Astrocyte of the spinal cord (primary cell): ENCODE measurements at places on chromosomes 1 and 21.

DNA sequence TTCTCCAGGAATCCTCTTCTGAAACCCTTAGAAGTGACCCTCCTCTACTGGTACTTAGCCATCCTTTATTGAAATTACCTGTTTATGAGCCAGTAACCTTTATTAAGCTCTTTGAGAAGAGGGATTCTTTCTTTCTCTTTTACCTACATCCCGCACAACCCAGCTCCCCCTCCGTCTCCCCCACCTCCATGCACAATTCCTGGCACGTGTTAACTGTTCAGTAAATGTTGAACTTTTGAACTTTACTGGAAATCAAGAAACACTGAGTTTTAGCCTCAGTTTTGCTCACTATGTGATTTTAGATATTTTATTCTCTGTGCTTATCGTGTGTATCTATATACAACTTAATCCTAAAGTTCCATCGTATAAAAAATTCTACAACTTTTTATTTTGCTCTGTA is 1.8 kb downstream of the TMED5 start:
- DNase-seq, result peak; percentile 24

DNA sequence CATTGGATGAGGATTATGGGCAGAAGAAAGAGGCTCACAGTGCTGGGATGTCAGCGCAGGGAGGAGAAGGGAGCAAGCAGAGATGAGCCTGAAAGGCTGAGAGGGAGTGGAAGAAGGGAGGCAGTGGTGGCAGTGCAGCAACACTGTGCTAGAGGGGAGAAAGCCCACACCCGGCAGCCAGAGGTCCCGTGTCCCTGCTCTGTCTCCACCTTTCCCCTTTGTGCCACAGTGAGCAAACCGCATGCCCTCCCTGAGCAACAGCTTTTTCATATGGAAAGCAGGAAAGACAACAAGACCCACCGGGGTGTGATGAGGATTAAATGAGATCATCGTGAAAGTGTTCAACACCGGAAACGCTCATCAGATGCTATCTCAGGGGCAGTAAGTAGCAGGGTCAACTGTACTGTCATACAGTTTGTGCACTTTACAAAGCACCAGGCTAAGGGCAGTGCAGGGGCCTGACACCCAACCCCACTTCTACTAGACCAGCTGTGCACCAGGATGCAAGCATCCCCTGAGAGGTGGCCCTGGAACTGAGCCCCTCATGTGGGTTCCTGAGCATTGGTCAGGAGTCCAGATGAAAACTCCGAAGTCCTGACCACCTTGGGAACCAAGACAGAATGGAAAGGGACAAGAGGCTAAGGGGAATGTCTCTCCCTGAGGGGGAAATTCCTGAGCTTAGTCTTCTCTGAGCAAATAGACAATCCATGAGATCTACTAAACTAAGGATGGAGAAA is 9.1 kb downstream of the NHLH1 start:
- DNase-seq, result no peak

GRCh38 chr1:53686965-53687267 is 52.0 kb downstream of the GLIS1 start:
- no peak for DNase-seq

DNA sequence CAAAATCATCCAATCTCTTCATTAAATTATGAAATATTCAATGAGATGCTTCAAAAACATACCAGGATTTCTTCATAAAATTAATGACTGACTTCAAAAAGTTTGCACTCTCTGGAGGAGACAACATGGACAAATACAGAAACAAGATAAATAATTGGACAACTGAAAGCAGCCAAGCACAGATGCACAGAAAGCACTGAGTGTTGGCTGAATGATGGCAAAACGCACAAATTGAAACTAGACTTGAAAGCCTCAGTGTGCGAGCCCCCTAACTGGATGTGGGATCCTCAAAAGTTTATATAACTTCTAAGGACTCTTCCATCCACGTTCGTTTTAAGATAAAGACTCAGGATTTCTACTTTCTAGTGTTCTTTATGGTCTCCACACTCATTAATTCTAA is 27.9 kb downstream of the RGS18 start:
- DNase-seq, result no peak

GRCh38 chr1:62530516-62531154 is 66.7 kb upstream of the ANGPTL3 start:
- peak; percentile 45 for DNase-seq

DNA sequence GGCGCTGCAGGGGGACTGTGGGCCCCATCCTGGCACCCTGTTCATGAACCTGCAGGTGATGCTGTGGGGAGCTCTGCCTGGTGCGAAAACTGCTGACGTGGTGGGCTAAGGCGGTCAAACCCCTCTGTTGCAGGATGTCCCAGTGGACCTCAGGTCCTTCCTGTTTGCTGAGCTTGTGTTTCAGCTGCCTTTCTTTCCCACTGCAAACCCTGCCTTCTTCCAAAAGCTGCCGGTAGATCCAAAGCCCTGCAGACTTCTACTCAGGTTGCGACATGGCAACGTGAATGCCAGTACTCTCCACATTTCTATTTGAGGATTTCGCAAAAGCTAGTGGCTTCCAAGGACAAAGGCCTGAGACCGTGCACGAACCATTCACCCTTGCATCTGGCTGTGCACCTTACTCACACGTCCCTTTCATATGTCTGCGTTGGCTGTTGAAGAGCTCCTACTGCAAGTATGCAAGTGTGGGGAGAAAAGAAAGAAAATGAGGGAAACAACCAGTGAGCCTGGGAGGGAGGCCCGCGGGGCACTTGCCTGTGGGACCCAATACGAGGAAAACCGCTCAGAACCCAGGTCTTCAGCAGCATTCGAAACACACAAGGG is 6.2 kb upstream of the RRP1 start:
- no peak for DNase-seq

- DNase-seq, result no peak
These were observed 183.0 kb downstream of the ZBTB18 start for GRCh38 chr1:244234009-244234643.

DNA sequence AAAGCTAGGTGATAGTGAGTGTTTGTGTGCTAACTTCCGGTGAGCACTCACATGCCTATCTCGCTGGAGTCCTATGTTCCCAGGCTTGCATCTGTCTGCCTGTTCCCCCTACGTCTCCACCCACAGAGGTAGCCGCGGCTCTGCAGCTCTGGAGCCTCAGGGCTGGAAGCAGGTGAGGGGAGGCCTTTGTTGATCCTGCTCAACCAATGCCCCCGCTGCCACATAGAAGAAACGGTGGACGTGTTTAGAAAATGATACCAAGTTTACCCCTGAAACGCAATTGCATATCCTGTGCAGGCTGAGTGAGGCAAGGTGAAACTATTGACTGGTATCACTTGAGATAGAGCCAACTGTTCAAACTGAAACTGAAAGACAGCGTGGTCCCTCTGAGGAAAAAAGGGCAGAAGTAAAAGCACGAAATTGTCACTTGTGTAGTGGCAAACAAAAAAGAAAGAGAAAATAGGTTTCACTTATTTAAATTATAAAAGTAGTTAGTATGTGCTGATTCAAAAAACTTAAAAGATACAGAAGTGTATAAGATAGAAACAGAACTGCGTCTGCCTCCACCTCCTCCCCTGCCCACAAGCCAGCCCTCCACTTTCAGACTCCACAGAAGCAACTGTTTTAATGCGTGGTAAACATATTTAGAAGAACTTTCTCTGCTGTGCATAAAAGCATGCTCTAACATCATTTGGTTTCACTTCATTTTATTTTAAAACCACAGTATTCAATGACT is 38.6 kb upstream of the ETS2 start:
- DNase-seq, result no peak

- no peak for DNase-seq
These were observed 973.7 kb downstream of the LTN1 start for GRCh38 chr21:28018741-28019669.

DNA sequence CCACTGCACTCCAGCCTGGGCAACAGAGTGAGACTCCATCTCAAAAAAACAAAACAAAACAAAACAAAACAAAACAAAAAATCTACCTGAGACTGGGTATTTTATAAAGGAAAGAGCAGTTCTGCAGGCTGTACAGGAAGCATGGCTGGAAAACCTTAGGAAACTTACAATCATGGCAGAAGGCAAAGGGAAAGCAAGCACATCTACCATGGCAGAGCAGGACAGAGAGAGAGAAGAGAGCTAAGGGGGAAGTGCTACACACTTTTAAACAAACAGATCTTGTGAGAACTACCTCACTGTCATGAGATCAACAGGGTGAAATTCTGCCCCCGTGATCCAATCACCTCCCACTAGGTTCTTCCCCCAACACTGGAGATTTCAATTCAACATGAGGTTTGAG is 198.3 kb upstream of the SAMSN1 start:
- no peak for DNase-seq

GRCh38 chr1:25037174-25038074 is 107.3 kb upstream of the RUNX3 start:
- peak; percentile 15 for DNase-seq

- DNase-seq, result no peak
These were observed 125.5 kb downstream of the PTPN14 start for GRCh38 chr1:214425716-214426425.

DNA sequence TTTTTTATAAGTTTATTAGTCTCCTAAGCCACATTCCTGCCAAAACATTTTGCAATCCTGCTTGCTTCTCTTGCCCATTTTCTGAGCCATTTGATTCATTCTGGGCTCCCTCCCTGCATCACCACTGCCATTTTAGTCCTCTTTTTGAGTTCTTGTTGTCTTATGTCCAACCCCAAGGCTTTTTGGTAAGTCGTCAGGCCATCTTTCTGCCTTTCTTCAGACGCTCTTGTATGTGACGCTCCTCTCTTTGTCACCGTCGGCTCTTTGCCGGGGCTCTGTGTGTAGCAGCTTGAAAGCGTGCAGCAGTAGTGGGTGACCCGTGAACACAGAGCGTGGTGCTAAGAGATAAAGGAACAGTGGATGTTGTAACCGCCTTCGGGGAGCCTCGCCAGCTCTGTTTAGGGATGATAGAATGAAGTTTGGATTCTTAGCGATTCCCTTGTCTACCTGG is 14.6 kb downstream of the HUNK start:
- no peak for DNase-seq

DNA sequence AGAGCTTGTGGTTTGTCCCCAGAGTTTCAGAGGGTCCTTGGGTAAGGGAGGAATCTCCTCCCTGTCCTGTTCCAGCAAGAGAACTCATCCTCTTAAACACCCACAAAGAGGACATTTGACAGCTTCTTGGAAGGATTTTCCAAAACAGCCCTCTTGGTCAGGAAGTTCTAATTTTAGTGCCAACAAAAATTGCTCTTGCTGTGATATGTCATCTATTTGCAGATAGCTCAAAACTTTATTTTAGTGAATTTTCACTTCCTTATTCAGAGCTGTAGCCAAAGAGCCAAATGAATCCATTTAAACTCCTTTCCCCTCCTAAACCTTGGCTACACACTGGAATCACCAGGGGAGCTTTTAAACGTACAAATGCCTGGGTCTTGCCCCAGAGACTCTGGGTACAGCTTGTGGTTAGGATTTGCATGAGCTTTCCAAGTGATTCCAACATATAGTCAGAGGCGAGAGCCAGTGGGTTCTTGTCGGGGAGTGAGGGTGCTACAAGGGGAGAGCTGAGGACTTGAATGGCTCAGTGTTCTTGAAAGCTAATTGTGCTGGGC is 11.8 kb upstream of the RASSF5 start:
- no peak for DNase-seq

GRCh38 chr21:39000496-39000895 is 182.8 kb downstream of the PSMG1 start:
- no peak for DNase-seq

DNA sequence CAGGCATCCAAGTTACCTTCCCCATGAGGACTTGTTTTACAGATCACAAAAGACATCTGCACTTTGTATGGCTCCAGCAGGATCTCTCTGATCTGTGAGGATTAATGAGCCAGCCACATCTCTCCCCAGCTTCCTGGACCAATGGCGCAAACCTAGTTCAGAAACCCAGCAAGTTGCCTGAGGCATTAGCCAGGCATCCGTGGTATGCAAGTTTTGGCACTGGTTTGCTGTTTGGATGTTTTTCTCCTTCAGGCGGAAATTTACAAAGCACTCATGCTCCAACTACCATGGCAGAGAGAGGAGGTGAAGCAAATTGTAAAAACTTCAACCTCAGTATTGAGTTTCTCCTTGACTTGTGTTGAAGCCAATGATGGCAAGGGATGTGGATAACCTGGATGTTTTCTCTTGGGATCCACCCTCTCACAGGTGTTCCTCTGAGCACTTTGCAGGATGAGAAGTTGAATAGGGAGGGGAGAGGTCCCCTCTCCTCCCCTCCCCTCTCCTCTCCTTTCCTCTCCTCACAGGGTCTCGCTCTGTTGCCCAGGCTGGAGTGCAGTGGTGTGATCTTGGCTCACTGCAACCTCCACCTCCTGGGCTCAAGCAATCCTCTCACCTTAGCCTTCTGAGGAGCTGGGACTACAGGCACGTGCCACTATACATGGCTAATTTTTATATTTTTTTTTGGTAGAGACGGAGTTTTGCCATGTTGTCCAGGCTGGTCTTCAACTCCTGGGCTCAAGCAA is 25.6 kb upstream of the ENO1 start:
- peak; percentile 93 for DNase-seq

DNA sequence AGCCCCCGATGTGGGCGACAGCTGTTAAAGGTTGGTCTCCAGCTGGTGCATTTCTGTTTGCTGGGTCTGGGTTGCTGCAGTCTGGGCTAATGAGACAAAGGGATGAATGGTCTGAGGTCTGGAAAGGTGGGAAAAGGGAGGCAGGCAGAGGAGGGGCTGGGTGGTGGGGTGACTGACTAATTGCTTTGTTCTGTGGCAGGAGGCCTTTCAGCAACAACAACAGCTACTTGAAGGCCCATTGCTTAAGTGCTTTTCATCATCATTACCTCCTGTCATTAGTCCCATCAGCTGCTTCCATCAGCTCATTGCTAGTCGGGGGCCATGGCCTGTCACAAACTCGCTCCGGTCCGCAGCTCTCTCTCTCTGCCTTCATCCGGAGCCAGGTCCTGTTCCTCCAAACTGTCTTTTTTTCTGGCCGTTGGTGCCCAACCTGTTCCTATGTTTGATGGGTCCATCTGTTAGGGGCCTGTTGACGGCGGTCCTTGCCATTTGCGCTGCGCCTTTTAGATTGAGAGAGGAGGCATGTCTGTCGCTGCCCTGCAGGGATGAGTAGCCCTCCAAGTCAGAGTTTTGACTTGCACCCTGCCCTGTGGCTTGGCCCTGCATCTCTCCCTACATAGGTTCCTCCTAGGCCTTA is 105.6 kb upstream of the PLXNA2 start:
- DNase-seq, result no peak

GRCh38 chr1:42979036-42979430 is 20.4 kb upstream of the SLC2A1 start:
- DNase-seq, result peak; percentile 41

- no peak for DNase-seq
These were observed 257.7 kb upstream of the SGIP1 start for GRCh38 chr1:66276218-66276617.
